CD4-positive, alpha-beta memory T cell (primary cell): ENCODE measurements at places on chromosomes 7 and 10. TPM values are rescaled to one million over a fixed set of nuclear protein-coding genes. Genes with fewer than 3 reads are reported as not detected.

DNA sequence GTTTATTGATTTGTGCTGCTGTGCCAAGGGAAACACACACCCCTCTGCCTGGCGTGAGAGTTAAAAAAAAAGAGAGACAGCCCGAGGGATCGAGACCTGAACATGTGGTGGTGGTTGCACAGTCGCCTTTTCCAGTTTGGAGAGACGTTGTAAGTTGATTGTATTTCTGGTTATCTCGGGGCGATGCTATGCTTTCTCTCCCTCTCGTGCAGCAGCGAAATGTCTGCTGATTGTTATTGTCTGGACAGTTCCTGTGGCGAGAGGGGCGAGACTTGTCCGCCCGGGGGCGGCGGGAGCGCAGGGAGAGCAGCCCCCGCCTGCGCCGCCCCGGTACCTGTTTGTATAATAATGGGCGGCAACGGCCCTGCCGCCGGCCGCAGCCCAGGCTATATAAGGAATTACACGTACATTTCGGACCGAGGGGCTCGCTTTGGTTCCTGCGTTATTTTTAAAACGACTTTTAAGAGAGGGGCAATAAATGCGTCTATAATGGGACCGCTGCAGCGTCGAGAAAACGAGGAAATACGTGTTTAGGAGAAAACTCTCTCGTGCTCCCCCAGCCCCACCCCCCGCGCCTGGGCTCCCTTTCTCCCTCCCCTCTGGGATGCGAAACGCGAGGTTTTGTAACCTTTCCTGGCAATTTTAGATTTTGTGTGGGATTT, 1.7 kb downstream of the ZEB1 start:
- peaks cover 30% of the 10 kb centered on the region for H3K4me1 ChIP-seq
- peak; percentile 18 for DNase-seq
- no peaks in the 10 kb centered on the region for H3K36me3 ChIP-seq
- peak overlapping the region; percentile 40 for H3K4me3 ChIP-seq
- H3K27ac ChIP-seq = peak overlapping the region; percentile 61

DNA sequence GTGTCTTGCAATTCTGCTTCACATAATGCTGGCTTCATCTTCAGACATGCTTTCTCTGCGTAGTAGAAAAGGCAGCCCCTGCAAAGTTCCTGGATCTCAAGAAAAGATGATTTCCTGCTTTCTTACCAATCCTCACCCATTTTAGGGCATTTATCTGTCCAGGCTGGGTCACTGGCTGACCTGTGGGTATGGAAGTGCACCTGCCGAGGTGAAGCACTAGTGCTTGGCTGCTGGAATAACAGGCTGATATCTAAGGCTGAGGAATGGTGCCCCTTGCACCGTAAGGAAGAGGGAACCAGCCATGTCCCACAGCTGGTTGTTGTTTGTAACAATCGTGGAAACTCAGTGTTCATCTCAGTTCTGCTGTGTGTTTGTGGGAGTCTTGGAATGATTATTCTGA, 138.0 kb upstream of the KLF6 start:
- H3K27ac ChIP-seq = no peak overlapping the region
- DNase-seq = no peak
- no peaks in the 10 kb centered on the region for H3K27me3 ChIP-seq

GRCh38 chr7:38223306-38223705, 45.3 kb downstream of the STARD3NL start:
- peaks cover 9% of the 10 kb centered on the region for H3K36me3 ChIP-seq
- no peak for DNase-seq

NEUROG3 gene
- total RNA-seq = not detected

DNA sequence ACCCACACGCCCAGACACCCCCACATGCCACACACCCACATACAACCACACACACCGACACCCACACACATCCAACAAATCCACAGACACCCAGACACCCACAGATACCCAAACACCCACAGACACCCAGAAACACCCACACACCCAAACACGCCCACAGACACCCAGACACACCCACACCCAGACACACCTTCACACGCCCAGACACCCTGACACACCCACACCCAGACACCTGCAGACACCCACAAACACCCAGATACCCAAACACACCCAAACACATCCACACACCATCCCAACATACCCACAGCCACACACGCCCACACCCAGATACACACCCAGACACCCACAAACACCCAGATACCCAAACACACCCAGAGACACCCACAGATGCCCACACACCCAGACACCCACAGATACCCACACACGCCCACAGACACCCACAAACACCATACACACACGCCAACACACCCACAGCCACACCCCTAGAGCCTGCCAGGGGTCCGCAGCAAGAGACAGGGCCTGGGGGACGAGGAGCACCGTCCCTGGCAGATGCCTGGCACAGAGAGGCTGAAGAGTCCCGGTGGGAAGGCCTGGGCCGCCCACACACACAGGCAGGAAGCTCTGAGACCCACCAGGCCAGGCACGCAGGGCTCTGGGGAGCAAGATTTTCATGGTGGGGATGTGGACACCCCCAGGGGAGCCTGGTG, 28.5 kb downstream of the CYP2W1 start:
- no peak overlapping the region for H3K27ac ChIP-seq
- no peaks in the 10 kb centered on the region for H3K27me3 ChIP-seq
- DNase-seq = no peak
- no peak overlapping the region for H3K4me3 ChIP-seq

- H3K4me3 ChIP-seq = no peak overlapping the region
- no peak for DNase-seq
- no peak overlapping the region for H3K27ac ChIP-seq
These were observed 151.8 kb upstream of the TPK1 start for GRCh38 chr7:144987686-144988085.

DNA sequence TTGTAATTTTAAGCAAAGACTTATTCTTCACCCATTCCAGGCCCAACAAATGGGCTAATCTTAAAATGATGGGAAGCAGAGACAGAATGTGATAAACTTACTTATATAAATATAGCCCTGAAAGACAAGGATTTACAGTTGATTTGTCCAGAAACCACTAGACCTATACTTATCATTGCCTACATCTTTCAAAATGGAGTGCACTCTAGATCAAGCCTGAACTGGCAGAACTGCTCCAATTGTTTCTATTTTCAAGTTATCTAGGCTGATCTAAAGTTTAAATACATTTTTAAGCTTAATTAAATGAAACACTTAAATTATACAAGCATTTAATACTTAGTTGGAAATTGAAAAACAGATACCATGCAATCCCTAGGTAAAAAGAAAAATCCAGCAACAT, 24.9 kb upstream of the PALS2 start:
- DNase-seq = no peak
- no peaks in the 10 kb centered on the region for H3K4me1 ChIP-seq
- no peak overlapping the region for H3K4me3 ChIP-seq

DNA sequence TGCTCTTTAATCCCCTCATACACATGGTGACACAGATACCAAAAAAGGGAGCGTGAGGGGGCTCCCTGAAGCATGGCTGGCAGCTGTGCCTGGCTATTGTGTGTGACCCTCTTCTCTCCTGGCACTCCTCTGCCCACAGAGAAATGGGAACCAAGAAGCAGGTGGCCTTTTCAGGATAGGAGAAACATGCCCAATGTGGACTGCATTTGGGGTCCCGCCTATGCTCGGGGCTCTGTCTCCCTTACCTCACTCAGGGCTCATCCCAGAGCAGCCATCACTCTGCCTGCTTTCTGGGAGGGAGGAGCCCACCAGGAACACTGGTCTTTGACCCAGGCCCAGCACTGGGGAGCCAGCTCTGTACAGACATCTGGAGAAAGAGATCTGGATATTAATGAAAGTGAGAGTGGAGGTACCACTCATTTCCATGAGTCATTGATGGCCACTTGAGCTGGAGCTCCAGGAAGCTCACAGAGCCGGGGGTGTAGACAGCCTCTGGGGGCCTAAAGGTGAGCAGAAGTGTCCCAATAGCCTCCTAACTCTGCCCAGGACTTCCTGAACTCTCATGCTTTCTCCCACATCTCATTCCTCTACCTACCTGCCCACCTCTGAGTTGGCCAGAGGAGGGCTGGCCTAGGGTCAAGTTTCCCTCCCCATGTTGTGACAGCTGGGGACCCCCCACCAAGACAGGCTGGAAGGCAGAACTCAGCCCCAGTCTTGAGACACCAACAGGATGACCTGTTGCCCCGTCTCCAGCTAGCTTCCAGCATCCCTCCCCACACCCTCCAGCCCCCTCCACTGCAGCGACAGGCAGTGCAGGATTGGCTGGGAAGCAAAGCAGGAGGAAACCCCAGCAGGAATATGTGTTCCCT, 42.6 kb downstream of the DRGX start:
- H3K27me3 ChIP-seq = no peaks in the 10 kb centered on the region
- no peak for DNase-seq
- H3K36me3 ChIP-seq = no peaks in the 10 kb centered on the region
- no peak overlapping the region for H3K27ac ChIP-seq

GRCh38 chr10:87038786-87039185, 18.7 kb downstream of the FAM25A start:
- no peak overlapping the region for H3K4me3 ChIP-seq
- DNase-seq = no peak
- no peaks in the 10 kb centered on the region for H3K4me1 ChIP-seq
- no peaks in the 10 kb centered on the region for H3K27me3 ChIP-seq
